HCEC 1CT (cell line): ENCODE measurements at places on chromosomes 4 and X.

GRCh38 chr4:155568641-155569220, 97.9 kb upstream of the GUCY1A1 start:
- DNase-seq, result no peak

- DNase-seq, result peak; percentile 17
Observed at GRCh38 chrX:103614999-103615398, 7.2 kb downstream of the TCEAL3 start.

- DNase-seq, result no peak
Observed at GRCh38 chr4:32551943-32552342, 1831.8 kb downstream of the PCDH7 start.

DNA sequence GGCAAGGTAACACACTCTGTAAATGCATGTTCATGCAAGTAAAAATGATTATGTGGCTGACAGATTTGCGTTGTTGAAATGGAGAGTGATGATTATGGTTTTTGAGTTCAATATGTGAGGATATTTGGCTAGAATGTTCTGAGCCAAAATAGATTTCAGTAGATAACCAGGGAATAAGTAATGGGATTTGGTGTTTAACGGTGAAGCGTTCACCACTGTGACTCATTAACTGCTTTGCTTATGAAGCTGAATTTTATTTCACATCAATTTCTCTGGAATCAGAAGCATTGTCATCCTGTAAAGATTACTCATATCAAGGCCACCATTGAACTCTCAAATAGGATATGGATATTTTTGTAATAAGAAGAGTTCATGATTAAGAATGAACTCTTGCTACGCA, 11.7 kb downstream of the AFP start:
- peak; percentile 2 for DNase-seq

DNA sequence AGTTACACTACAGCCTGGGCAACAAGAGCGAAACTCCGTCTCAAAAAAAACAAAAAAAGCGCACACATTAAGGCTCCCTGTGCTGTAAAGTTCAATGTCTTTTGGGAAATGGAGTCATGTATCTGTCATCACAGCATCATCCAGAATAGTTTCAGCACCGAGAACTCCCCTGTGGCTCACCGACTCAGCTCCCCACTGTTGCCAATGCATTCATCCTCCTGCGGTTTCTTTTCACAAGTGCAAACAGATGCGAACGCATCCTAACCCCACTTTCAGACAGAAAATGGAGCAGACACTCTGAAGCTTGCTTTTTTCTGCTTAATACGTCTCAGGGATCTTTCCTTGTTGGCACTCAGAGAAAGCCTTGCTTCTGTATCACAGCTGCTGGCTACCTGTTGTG, 13.8 kb upstream of the SH3TC1 start:
- DNase-seq, result peak; percentile 76

DNA sequence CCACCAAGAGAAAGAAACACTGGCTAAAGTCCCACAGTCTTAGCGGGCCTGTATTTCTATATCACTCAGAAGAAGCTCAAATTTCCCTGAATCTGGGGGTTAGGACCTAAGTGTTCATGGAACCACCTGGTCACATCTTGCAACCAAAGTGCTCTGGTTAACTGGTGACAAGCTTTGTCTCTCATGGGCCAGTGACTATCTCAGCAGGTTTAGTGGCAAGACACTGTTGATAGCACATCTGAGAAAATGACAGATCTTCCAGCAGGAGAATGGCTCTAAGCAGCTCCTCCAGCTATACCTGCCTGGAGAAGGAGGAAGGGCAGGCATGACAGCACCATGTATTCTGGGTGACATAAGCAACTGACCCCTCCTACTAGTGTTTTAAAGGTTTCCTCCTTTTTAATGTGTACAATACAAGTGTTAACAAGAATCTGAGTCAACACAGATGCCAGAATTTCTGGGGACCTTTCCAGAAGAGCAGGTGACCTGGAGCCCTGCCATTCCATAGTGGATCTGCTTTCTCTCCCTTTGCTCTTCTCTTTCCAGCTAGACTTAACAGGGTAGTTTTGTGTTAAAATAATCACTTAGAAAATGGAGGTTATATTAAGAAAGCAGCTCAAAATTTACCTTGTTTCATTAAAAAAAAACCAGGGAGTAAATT, 17.3 kb upstream of the QRFPR start:
- no peak for DNase-seq

- no peak for DNase-seq
Observed at GRCh38 chr4:17166954-17167353, 268.5 kb upstream of the LDB2 start.

DNA sequence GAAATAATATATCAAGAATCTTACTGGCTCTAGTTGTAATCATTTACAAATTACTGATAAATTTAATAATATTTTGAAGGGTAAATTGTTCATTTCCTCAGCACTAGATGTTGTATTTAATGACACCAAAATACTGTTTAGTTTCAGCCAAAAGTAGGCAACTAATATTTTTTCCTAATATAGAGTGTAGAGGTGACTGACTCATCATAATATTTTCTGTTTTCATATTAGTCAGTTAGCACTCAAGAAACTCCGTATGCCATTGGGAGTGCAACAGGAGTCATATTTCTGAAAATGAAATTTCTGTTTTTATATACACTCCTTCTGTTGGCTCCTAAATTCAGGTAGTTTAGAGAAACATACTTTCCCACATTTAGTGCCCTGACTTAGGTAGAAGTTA, 36.6 kb upstream of the PTPN13 start:
- peak; percentile 50 for DNase-seq

DNA sequence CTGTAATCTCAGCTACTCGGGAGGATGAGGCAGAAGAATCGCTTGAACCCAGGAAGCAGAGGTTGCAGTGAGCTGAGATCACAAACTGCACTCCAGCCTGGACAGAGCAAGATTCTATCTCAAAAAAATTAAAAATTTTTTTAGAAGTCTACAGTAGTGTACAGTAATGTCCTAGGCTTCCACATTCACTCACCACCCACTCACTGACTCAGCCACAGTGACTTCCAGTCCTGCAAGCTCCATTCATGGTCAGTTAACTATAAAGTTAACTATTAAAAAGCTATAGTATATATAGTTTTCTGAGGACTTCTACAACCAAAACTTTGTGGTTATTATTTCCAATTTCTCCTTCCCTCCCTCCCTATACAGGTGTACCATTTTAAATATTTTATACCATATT, 34.7 kb upstream of the NEUROG2 start:
- peak; percentile 14 for DNase-seq

DNA sequence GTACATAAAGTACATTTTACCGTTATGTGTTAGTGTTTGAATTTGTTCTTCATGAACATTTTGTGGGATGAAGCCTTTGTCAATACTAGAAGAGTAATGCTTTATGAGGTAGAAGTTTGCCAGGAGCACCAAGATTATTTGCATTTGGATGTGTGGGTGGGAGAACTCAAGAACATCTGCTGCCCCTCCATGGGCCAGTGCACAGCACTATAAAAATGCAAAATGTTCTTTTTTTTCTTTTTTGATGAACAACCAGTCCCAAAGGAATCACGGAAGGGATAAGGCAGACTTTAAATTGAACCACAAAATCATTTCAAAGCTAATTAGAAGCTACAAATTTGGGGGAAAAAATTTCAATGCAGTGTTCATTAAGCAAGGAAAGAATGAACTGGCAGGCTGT, 300.3 kb upstream of the NWD2 start:
- DNase-seq, result no peak

- DNase-seq, result no peak
Observed at GRCh38 chr4:183540410-183541009, 35.7 kb downstream of the ING2 start.

GRCh38 chr4:69147334-69147733, 51.1 kb downstream of the UGT2B7 start:
- no peak for DNase-seq

- peak; percentile 58 for DNase-seq
Observed at GRCh38 chr4:177047070-177047850, 254.5 kb upstream of the VEGFC start.
